ENCODE measurements at places on chromosomes 2 and 18. TPM values are rescaled to one million over a fixed set of nuclear protein-coding genes. Genes with fewer than 3 reads are reported as not detected.
A peak's percentile ranks its signal among the peaks of the same experiment; 100 is the strongest.

DNA sequence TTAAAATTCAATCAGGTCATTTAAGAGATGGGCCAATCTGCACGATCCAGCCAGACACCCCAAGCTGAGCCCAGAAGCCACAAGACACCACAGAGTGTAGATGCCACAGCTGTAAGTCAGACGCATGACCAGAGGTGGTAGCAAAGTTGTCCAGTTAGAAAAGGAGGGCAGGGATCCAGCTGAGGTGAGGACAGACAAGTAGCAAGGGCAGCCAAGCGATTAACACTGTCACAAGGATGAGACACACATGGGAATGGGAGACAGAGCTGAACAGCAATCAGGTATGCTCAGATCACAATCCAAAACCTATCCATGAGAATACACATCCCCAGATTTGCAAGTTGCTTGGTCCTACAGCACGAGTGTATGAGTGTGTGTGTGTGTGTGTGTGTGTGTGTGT lies 143.4 kb upstream of the STK17B start:
- DNase-seq = no peak
- H3K4me1 ChIP-seq = peaks cover 14% of the 10 kb centered on the region
- H3K27ac ChIP-seq = no peak overlapping the region
- H3K36me3 ChIP-seq = no peaks in the 10 kb centered on the region
- no peaks in the 10 kb centered on the region for H3K27me3 ChIP-seq

The SERPINB3 gene
- total RNA-seq = not detected

GRCh38 chr2:18118703-18119102 lies 240.2 kb downstream of the KCNS3 start:
- H3K36me3 ChIP-seq = no peaks in the 10 kb centered on the region
- H3K4me3 ChIP-seq = no peak overlapping the region
- no peak for DNase-seq
- H3K27me3 ChIP-seq = no peaks in the 10 kb centered on the region
- H3K4me1 ChIP-seq = peaks cover 16% of the 10 kb centered on the region

The PAX3 gene
- not detected for total RNA-seq

DNA sequence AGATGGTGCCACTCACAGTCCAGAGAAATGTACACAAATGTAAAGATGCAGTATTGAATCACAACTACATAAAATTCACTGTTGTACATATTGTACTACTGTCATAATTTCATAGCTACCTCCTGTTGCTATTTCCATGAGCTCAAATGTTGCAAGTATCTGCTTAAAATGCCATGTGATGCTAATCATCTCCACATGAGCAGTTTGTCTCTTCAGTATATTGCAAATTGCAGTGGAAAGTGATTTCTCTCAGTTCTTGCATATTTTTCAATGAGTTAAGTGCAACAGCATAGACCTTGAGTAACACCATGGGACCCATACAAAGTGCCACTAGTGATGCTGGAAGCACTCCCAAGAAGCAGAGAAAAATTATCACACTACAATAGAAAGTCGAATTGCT lies 51.9 kb downstream of the MAIP1 start:
- no peaks in the 10 kb centered on the region for H3K36me3 ChIP-seq
- no peak for DNase-seq
- H3K4me3 ChIP-seq = no peak overlapping the region
- no peaks in the 10 kb centered on the region for H3K27me3 ChIP-seq
- no peak overlapping the region for H3K27ac ChIP-seq
- H3K4me1 ChIP-seq = no peaks in the 10 kb centered on the region

DNA sequence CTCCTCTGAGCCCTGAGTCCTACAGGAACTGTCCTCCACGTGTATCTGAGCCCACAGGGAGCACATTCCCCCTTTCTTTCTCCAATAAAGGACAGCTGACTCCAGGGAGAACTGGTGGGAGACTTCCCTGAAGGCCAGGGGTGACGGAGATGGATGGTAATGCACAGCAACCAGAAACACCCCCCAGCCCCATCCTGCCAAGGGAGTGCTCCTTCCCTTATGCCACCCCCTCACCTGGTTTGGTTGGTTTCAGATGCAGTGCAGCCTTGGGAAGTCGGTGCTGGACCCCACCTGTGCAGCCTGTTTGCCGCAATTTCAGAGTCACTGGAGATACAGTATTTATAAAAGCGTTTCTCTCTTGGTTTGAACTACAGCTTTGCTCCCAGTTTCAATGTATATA lies 24.0 kb downstream of the GPR55 start:
- H3K27me3 ChIP-seq = no peaks in the 10 kb centered on the region
- H3K36me3 ChIP-seq = no peaks in the 10 kb centered on the region
- no peak overlapping the region for H3K4me3 ChIP-seq
- H3K27ac ChIP-seq = no peak overlapping the region
- no peaks in the 10 kb centered on the region for H3K4me1 ChIP-seq

- H3K4me3 ChIP-seq = no peak overlapping the region
- H3K27ac ChIP-seq = no peak overlapping the region
- DNase-seq = no peak
- H3K4me1 ChIP-seq = no peaks in the 10 kb centered on the region
Measured at GRCh38 chr2:172462849-172463381, 35.5 kb downstream of the ITGA6 start.

DNA sequence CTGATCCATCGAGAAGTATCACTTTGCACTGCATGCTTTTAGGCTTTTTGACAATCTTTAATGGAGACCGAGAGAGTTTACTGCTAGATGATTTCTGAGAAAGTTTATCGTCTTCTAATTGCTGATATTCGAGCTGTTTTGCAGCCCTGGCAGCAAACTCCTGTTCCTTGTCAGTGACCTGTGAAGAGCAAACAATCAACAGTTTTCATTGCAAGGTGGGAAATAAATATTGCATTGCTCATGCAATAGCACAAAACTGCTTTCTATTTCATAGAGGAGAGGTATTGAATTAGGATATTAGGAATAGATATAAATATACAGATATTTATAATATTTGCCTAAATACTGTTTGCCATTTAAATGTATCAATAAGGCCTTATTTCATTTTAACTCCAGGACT lies 65.5 kb downstream of the EPB41L3 start:
- no peak for DNase-seq
- H3K27me3 ChIP-seq = no peaks in the 10 kb centered on the region
- H3K27ac ChIP-seq = no peak overlapping the region
- no peaks in the 10 kb centered on the region for H3K4me1 ChIP-seq
- no peaks in the 10 kb centered on the region for H3K36me3 ChIP-seq

- H3K36me3 ChIP-seq = no peaks in the 10 kb centered on the region
- no peak overlapping the region for H3K4me3 ChIP-seq
- H3K4me1 ChIP-seq = peaks cover 15% of the 10 kb centered on the region
- no peak overlapping the region for H3K27ac ChIP-seq
- H3K27me3 ChIP-seq = no peaks in the 10 kb centered on the region
Measured at GRCh38 chr2:107806901-107807300, 19.8 kb upstream of the RGPD4 start.

- no peak overlapping the region for H3K27ac ChIP-seq
- DNase-seq = no peak
- peak overlapping the region; percentile 96 for H3K4me3 ChIP-seq
Measured at GRCh38 chr18:79987566-79987965, 797 bp downstream of the TXNL4A start.

GRCh38 chr2:16584824-16585540 lies 80.7 kb downstream of the CYRIA start:
- no peak for DNase-seq
- no peak overlapping the region for H3K4me3 ChIP-seq
- no peaks in the 10 kb centered on the region for H3K36me3 ChIP-seq
- no peaks in the 10 kb centered on the region for H3K4me1 ChIP-seq

The RESP18 gene
- total RNA-seq = not detected

- no peaks in the 10 kb centered on the region for H3K4me1 ChIP-seq
- H3K27me3 ChIP-seq = no peaks in the 10 kb centered on the region
- no peak for DNase-seq
Measured at GRCh38 chr18:31275722-31276463, 42.1 kb upstream of the DSG1 start.

DNA sequence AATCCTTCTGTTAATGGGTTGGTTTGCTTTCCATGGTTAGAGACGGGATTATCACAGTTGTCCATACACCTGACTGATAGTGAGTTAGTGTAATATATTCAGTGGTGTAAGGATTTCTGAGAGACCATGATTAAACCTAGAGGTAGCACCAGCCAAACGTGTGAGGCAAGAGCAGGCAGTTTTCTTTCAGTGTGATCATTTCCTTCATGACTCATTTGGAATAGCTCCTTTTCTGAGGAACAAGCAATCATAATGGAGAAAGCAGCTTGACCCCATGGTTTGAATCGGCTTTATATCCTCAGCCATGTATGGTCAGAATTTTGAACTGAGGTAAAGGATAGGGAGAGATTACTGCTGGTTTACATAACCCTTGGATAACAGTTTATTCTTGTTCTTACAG lies 2.9 kb downstream of the MXD1 start:
- H3K4me3 ChIP-seq = peak overlapping the region; percentile 41
- H3K27ac ChIP-seq = peak overlapping the region; percentile 93
- peaks cover 19% of the 10 kb centered on the region for H3K36me3 ChIP-seq

- no peak overlapping the region for H3K4me3 ChIP-seq
- H3K27me3 ChIP-seq = no peaks in the 10 kb centered on the region
- DNase-seq = no peak
- no peaks in the 10 kb centered on the region for H3K4me1 ChIP-seq
- H3K27ac ChIP-seq = no peak overlapping the region
Measured at GRCh38 chr2:3212061-3212362, 165.6 kb downstream of the EIPR1 start.

GRCh38 chr18:49814147-49814499 lies 790 bp upstream of the ACAA2 start:
- H3K27me3 ChIP-seq = no peaks in the 10 kb centered on the region
- H3K36me3 ChIP-seq = no peaks in the 10 kb centered on the region

The DYSF gene
- total RNA-seq = 15.2 TPM

The AAK1 gene
- 55.2 TPM for total RNA-seq

DNA sequence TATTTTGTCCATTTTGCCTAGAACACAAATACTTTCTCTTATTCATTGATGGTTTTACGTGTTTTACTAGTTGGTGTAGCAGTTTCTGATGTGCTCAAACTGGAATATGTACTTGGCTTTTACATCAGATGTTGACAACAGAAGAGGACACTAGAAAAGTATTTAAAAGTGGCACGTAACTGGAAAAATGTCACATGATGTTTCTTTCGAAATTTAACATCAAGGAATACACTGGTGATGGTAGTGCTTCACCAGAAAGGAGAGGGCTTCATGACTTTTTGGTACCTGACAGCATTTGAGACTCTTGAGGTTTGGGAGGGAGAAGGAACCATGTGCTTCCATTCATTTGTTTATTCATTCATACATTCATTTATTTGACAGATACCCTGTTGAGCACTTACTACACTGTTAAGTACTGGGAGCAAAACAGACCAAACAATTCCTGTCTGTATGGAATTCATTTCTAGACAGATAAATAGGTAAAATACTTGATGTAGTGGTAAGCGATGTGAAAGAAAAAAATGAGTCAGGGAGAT lies 1.5 kb downstream of the GIGYF2 start:
- no peak overlapping the region for H3K27ac ChIP-seq
- H3K4me1 ChIP-seq = peaks cover 14% of the 10 kb centered on the region
- DNase-seq = no peak
- no peaks in the 10 kb centered on the region for H3K36me3 ChIP-seq
- no peaks in the 10 kb centered on the region for H3K27me3 ChIP-seq

- H3K27me3 ChIP-seq = no peaks in the 10 kb centered on the region
- H3K36me3 ChIP-seq = peaks cover 3% of the 10 kb centered on the region
- H3K4me1 ChIP-seq = peaks cover 37% of the 10 kb centered on the region
- H3K27ac ChIP-seq = peak overlapping the region; percentile 84
- DNase-seq = no peak
Measured at GRCh38 chr2:109448207-109448606, 165.6 kb downstream of the SEPTIN10 start.

The TET3 gene
- 15.8 TPM for total RNA-seq

The SPDYA gene
- total RNA-seq = 5.3 TPM

The KANSL3 gene
- 73.4 TPM for total RNA-seq

- DNase-seq = no peak
- no peaks in the 10 kb centered on the region for H3K27me3 ChIP-seq
- no peak overlapping the region for H3K27ac ChIP-seq
- no peaks in the 10 kb centered on the region for H3K36me3 ChIP-seq
- no peaks in the 10 kb centered on the region for H3K4me1 ChIP-seq
Measured at GRCh38 chr2:46008091-46008870, 288.9 kb upstream of the EPAS1 start.

The EDAR gene
- total RNA-seq = not detected

DNA sequence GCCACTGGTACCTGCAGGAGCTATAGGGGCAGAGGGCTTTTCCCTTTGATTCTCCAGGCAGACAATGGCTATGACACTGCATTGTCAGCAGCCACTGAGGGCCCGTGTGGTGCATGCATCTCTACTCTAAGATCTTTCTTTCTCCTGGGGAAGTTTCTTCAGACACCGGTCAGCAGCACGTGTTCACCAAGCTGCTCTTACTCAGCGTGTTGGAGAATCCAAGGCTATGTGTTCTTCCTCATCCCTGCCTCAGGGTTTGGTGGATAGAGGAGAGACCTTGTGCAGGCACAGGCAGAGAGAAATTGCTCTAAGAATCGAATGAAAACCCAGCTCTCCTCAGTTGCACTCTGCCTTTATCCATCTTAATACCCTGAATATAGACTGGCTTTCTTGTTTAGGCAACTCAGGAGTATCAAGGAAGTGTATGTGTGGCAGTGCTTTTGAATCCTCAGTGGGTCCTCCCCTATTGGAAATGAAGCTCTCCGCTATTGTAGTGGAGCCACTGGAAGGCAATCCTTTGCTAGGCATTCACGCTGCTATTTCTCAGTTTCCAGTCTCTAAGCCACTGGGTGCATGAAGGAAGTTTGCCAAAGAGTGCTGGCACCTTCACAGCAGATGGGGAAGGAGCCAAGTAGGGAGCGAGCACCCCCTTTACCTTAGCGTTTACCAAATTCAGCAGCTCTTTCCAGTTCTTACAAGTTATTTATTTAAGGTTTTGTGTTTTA lies 86.9 kb upstream of the EML6 start:
- peaks cover 62% of the 10 kb centered on the region for H3K4me1 ChIP-seq
- H3K27me3 ChIP-seq = no peaks in the 10 kb centered on the region
- H3K4me3 ChIP-seq = no peak overlapping the region
- H3K27ac ChIP-seq = no peak overlapping the region

DNA sequence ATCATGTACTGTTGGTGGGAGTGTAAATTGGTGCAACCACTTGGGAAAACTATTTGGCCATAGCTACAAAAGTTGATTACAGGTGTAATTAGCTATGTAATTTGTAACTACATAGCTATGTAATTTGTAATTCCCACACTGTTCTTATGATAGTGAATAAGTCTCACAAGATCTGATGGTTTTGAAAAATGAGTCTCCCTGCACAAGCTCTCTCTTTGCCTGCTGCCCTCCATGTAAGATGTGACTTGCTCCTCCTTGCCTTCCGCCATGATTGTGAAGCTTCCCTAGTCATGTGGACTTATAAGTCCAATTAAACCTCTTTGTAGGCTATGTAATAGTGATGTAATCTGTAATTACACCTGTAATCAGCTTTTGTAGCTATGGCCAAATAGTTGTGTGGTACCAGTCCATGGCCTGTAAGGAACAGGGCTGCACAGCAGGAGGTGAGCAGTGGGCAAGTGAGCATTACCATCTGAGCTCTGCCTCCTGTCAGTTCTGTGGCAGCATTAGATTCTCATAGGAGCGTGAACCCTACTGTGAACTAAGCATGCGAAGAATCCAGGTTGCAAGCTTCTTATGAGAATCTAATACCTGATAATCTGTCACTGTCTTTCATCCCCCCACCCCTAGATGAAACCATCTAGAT lies 133.7 kb upstream of the COPS8 start:
- no peak overlapping the region for H3K4me3 ChIP-seq
- no peak overlapping the region for H3K27ac ChIP-seq
- no peaks in the 10 kb centered on the region for H3K27me3 ChIP-seq
- no peak for DNase-seq
- no peaks in the 10 kb centered on the region for H3K36me3 ChIP-seq
- no peaks in the 10 kb centered on the region for H3K4me1 ChIP-seq

The TRIP12 gene
- 127 TPM for total RNA-seq
